ELR (cell line): ENCODE measurements at places on chromosomes 4 and X.

DNA sequence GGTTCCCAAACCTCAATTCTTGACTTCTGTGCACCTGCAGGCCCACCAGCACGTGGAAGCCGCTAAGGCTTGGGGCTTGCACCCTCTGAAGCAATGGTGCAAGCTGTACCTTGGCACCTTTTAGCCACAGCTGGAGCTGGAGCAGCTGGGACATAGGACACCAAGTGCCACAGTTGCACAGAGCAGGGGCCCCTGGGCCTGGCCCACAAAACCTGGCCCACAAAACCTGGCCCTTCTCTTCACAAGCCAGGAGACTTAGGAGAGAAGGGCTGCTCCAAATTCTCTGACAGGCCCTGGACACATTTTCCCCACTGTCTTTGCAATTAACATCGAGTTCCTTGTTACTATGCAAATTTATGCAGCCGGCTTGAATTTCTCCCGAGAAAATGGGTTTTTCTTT is 197.8 kb downstream of the EPHA5 start:
- no peak for DNase-seq

GRCh38 chr4:33628296-33628695 is 2616.0 kb downstream of the ARAP2 start:
- no peak for DNase-seq

DNA sequence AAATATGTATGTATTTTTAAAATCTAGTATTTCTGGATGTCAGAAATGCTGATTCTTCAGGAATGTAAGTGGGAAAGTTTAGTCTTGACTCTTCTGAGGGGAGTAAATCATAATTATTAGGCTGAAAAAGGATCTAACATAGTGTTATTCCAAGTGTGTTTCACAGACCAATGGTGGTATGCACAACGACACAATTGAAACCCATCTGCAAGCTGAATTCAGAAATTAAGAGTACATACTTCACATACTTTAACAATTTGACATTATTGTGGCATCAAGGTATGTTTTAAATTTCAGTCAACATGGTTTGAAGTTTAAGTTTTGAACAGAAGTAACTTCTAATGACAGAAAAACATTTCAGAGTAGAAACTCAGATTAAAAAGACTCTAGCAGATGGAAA is 236.7 kb downstream of the SLC7A11 start:
- DNase-seq: no peak

DNA sequence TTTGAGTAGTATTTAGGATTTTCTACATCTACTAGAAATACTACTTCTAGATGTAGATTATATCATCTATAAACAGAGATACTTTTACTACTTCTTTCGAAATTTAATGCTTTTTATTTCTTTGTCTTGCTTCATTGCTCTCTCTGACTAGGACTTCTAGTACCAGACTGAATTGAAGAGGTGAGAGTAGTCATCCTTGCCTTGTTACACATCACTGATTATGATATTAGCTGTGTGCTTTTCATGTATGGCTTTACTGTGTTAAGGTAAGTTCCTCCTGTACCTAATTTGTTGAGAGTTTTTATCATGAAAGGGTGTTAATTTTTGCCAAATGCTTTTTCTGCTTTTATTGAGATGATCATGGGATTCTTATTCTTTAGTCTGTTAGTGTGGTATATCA is 19.6 kb upstream of the IL2 start:
- no peak for DNase-seq

DNA sequence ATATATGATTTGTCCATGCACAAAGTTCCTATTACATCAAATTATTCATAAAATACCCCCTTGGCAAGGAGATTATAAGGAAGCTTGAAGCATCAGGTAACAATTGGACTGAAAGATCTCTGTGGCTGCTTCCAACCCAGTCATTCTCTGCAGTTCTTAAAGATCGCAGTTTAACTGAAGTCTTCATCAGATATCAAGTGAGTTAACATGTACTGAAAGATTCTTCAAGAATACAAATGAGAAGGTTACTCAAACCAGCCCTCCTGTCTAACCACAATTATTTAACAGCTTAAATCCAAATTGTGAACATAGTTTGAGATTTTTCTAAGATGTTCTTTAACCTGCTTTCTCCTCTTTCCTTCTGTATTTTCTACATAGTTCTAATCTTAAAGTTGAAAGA is 56.1 kb downstream of the SLC10A7 start:
- no peak for DNase-seq

GRCh38 chr4:15901998-15902397 is 36.5 kb downstream of the FGFBP1 start:
- no peak for DNase-seq

- peak; percentile 92 for DNase-seq
Measured at GRCh38 chr4:124640022-124640730, 72.4 kb downstream of the ANKRD50 start.

- DNase-seq: no peak
Measured at GRCh38 chr4:129950217-129950616, 854.3 kb downstream of the C4orf33 start.

DNA sequence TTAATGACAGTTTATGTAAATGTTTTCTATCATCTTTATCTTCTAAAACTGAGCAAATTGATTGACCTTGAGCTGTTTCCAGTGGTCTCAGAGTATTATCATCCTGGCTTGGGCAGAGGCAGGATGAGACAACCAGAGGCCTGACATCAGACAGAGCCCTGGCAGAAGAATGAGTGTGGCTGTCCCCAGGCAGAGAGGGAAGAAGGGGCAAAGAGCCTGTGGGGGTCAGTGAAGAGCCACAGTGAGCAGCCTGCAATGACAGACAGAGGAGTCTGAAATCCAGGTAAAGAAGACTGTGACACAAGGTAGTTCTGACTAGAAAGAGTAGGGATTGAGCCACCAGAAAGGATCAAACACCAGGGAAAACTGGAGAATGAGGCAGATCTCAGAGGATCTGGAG is 182.4 kb upstream of the ARSJ start:
- DNase-seq: no peak

GRCh38 chr4:52595001-52595400 is 64.1 kb downstream of the USP46 start:
- DNase-seq: no peak
